ENCODE measurements at places on chromosomes 12 and 14. TPM values are rescaled to one million over a fixed set of nuclear protein-coding genes. Genes with fewer than 3 reads are reported as not detected.

The ACVR1B gene
- 19.9 TPM for polyA plus RNA-seq

The CLEC2B gene
- polyA plus RNA-seq, result 1.7 TPM

The REC8 gene
- 14.5 TPM for polyA plus RNA-seq

The ACRBP gene
- 2.9 TPM for polyA plus RNA-seq

The GCN1 gene
- 47.6 TPM for polyA plus RNA-seq

The RNF212B gene
- polyA plus RNA-seq, result 0.62 TPM

The ANKRD33 gene
- polyA plus RNA-seq, result not detected

The B4GALNT1 gene
- polyA plus RNA-seq, result 1.9 TPM

The LRRK2 gene
- polyA plus RNA-seq, result 3.8 TPM

The TAS2R20 gene
- 1.3 TPM for polyA plus RNA-seq

The SLCO1B1 gene
- polyA plus RNA-seq, result not detected

The KRT83 gene
- not detected for polyA plus RNA-seq

The CISTR gene
- not detected for polyA plus RNA-seq

The TCP11L2 gene
- 11.3 TPM for polyA plus RNA-seq

The PNN gene
- polyA plus RNA-seq, result 80.4 TPM

The TBC1D30 gene
- polyA plus RNA-seq, result 2.3 TPM

The OR6J1 gene
- polyA plus RNA-seq, result 0.15 TPM

The TMEM121 gene
- 2.9 TPM for polyA plus RNA-seq

The POU6F1 gene
- polyA plus RNA-seq, result 10.1 TPM

The NYNRIN gene
- 25.1 TPM for polyA plus RNA-seq

Data from hindlimb muscle (tissue), 1 donor.